ENCODE measurements at places on chromosomes 5 and 9. TPM values are rescaled to one million over a fixed set of nuclear protein-coding genes. Genes with fewer than 3 reads are reported as not detected.

- no peak for DNase-seq
These were observed 544.5 kb downstream of the CSNK1G3 start for GRCh38 chr5:124056326-124056990.

The CHSY3 gene
- total RNA-seq: 19.7 TPM

GRCh38 chr5:81167078-81167477 lies 66.0 kb upstream of the CKMT2 start:
- DNase-seq: no peak

The ASPN gene
- 376 TPM for total RNA-seq

The ANKRD34B gene
- total RNA-seq: not detected

The CORO2A gene
- total RNA-seq: 10.1 TPM

DNA sequence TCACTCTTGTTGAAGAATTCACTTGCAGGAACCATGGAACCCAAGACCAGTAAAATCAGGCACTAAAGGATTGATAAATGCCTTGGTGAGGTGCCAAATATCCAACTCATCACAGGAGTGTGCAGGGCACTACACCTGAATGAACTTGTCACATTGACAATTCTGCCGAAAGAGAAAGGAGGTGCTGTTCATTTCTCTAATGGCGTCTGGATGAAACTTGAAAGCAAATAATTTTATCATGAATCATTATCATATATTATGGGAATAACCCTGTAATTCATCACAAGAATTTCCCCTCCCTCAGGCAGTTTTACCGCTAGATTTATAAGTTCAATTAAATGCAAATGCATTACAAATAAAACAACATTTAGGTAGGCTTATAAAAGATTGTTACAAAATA lies 360.0 kb downstream of the GLIS3 start:
- DNase-seq: no peak

Measured in chondrocyte (in vitro differentiated cells).